ENCODE measurements at places on chromosomes 13 and 19.

DNA sequence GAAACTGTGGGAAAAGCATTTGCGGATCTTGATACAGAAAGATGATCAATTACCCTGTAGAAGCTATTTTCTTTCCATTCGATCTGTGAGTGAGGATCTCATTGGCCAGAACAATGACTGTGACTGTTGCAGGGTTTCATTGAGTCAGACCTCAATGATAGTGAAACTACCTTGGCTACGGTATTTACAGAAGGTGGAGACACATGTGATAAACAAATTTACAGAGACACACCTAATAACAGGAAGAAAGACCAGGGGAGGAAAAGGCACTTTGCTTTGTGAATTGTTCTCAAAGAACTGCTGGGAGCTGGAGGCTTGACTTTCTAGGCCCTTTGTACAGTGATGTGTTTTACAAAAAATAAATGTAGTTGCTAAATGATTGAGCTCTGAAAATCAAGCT lies 19.9 kb upstream of the ARGLU1 start:
- no peak for DNase-seq

- DNase-seq, result peak; percentile 48
Observed at GRCh38 chr13:71218960-71219359, 648.0 kb downstream of the DACH1 start.

DNA sequence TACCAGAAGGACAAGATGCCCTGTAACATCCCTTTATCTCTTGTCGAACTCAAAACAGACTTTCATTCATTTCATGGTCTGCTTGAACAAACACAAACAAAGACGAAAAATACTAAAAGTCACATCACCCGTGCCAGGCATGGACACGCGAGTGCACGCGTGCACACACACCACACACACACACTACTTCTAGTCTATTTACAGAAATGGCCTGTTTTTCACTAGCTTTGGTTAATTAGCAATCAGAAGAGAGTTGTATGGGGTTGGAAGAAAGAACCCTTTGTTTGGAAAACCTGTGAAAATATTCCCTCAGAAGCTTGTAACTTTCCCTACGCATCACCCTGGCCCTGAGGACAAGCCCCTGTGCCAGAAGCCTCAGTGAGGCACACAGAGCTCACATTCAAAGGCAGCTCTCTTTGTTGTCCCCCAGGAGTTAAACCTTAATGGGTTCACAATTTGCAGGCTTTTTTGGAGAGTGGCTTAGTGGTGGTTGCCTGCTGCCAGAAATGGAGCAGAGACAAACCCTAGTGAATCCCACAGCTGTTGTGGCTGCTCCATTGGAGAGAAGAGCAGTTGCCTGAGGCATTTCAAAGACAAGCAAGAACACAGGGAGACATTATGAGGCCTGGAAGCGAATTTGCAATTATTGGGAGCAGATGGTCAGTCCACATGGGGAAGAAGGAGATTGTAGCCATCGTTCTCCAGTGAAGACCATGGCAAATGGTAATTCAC lies 55.9 kb downstream of the STARD13 start:
- no peak for DNase-seq

- no peak for DNase-seq
Observed at GRCh38 chr19:43957891-43958290, 6.9 kb downstream of the ZNF221 start.

- DNase-seq, result peak; percentile 81
Observed at GRCh38 chr13:99307648-99308339, 595 bp upstream of the GPR183 start.

GRCh38 chr19:50909240-50910070 lies 1.7 kb downstream of the KLK4 start:
- DNase-seq, result peak; percentile 97

DNA sequence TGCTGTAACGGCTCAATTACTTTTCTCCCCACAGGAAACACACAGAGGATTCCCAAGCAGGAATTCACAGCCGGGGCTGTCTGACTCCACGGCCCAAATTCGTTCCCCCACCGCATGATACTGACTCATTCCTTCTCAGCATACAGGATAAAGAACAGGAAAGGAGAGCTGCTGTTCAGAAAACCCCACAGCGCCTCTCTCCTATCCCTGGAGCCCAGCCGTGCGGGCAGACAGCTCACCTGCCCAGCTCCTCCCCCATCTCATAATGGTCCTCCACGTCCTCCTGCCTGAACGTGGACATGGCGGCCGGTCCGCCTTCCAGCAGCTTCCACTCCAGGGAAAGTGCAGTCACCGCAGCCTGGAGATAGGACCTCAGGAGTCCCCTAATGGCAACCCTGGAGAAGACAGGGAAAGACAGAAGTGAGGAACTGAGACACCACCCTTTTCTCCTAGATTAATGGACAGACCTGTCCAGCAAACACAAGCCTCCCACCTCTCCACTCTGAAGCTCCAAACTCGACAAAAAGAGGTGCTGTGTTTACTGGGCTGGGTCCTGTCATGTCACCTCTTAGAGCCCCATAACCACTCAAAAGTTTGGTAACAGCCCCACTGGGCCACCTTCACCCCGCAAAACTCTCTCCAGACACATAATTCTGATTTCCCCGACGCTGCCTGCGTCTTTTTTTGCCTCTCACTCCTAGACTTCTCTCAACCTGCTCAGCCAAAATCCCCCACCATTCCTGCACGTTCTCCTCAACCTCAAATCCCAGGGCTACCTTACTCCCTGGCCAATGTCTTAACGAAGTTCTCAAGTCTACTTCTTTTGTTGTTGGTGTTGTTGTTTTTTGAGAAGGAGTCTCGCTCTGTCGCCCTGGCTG lies 1.2 kb downstream of the DAPK3 start:
- peak; percentile 89 for DNase-seq

GRCh38 chr19:3441089-3441985 lies 39.0 kb downstream of the SMIM24 start:
- peak; percentile 73 for DNase-seq

- DNase-seq, result peak; percentile 21
Observed at GRCh38 chr19:13989487-13989886, 16.6 kb downstream of the RFX1 start.

DNA sequence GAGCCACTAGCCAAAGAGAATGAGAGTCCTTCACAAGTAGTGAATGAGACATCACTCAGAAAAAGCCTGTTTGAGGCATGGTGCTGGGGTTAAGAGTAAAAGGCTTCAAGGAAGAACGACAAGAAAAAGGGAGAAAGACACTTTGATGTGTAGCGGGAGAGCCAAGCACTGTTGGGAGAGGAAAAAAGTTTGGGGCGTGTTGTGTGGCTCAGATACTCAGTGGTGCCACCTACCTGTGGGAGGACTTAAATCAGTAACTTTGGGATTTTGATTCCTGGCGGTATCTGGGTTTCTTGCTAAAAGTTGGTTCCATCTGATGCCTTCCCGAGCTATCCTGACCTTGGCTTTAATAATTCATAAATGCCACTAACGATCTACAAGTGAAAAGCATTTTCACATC lies 12.3 kb downstream of the ELSPBP1 start:
- DNase-seq, result peak; percentile 50

DNA sequence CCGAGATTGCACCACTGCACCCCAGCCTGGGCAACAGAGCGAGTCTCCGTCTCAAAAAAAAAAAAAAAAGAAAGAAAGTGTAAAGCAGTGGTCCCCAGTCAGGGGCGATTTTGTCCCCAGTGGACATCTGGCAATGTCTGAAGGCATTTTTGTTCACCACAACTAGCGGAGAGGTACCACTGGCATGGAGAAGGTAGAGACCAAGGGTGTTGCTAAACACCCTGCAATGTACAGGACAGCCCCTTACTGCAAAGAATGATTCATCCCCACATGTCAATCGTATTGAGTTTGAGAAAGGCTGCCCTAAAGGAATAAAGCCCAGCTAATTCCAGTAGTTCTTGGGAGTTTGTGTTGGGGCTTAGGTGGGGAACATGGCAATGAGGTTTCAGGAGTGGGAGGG lies 38.7 kb downstream of the CYP4F2 start:
- no peak for DNase-seq

DNA sequence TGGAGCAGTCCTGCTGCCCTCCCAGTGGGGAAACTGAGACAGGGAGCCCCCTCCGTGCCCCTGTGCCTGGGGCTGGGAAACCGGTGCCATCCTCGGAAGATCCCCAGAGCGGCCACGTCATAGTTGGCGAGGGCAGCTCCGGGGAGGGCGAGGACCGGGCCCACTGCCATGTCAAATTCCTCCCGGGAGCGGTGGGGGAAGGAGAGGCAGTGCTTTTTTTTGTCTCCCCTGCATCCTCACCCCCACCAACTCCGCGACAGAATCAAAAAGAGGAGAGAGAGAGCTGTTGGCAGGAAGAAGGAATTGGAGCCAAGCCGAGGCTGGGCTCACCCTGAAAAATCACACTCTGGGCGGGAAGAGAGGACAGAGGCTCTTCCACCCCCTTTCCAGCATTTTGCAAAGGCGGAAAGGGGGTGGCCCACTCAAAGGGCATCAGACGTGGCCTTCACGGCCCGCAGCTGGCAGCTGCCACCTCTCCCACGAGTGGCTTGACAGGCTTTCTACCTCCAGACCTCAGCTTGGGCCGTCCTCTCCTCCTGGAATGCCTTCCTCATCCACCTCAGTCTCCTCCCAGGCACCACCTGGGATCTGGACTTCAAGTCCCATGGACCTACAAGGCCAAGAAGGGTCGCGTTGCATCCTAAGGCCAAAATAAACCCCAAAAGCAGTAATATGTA lies 19.6 kb upstream of the NFIC start:
- no peak for DNase-seq

DNA sequence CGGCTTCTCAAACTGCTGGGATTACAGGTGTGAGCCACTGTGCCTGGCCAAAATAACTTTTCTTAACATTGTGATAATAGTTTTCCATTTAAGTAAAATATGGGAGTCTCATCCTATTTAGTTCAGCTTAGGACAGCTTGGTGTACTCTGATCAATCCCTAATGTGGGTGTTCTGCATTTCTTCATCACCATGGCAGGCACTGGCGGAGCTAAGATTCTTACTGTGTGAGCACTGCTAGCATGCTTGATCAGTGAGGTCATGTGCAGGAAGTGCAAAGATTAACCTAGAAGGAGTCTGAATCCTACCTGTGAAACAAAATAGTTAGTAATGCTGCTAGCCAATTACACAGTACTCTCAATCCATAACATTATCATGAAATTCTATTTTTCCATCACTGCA lies 1684.2 kb upstream of the SLC10A2 start:
- peak; percentile 81 for DNase-seq

GRCh38 chr19:5690955-5691821 lies 1.1 kb downstream of the RPL36 start:
- DNase-seq, result no peak

DNA sequence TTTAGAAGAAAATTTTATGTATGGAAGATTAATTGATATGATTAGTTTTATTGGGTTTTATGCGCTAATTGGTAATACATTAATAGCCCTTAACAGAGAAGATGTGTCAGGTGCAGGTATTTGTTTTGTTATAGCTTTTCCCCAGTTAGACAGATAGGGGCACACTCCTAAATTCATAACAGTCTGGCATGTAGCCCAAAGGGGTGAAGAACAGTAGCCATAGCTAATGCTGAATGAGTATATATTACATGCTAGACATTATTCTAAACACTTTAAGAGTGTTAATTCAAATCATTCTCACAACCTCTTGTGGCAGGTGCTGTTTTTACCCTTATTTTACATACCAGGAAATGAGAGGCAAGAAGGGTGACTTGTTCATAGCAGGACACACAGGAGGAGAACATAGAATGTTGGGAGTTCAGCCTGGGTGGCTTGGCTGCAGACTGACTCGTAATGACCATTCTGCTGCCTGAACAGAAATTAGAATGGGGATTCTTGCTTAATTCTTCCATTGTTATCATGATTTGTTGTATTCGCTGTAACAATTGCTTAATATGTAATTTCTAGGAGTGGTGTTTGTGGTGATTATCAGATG lies 20.1 kb downstream of the PCCA start:
- DNase-seq, result no peak

DNA sequence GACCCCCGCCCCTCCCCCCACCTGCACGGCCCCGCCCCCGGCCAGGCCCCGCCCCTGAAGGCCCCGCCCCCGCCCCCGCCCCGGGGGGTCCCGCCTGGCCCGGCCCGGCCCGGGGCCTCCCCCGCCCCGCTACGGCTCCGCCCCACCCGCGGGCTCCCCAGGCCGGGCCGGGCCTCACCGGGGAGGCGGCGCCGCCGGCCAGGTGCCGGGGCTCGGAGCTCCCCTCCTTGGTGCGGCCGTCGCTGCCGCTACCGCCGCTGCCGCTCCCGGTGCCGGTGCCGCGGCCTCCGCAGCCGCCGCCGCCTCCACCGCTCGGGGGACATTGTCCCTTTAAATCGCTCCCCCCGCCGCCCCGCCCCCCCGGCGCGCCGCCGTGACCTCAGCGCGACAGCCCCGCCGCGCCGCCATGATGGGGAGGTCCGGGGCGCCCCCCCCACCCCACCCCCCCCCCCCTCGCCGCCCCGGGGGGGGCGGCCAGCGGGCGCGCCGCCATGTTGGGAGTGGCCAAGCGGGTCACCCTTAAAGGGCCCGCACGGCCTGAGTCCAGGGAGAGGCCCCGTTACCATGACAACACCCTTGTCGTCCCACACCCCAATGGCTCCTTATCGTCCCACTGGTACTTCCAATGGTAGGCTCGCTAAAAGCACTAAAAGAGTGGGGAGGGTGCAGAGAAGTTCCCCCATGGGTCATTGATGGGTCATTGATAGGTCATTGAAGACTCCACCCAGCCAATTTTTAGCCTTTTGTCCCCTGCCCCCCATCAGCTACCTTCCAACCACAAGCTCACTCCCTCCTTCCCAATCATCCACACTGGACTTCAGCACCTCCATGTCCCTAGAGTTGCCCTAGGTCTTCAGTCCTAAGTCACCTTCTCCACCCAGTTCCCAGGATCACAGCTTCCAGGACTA lies at the start of gene WIZ:
WIZ (minus strand) TSS at position 337 of the 908 bp plus-strand sequence. CDS start 1,649 bp downstream, outside the sequence.
- peak; percentile 73 for DNase-seq

DNA sequence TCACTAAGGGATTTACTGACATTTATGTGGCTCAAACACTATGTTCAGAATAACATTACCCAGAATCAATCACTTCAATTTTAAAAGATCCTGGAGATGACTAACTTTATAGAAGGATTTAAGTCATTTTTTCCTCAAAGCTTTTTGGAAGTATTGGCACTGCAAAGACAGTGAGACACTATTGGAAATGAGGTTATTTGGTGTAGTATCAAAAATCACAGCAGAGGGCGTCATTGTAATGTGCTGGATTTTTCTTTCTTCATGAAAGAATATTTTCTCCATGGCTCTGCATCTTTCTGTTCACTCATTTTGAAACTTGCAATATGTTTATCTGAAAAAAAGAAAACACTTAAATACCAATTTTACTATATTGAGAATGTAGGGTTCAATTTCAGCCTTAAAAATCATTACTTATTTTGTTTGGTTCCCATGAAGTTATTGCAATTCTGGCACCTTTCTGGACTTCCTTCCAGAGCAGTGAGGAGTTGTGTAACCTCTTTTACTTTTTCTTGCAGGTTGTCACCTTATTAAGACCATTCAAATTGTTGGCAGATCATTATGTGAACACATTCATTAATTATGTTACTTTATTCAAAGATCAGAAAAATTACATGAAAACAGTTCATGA lies 3.7 kb upstream of the CSNK1A1L start:
- peak; percentile 38 for DNase-seq

GRCh38 chr13:113138792-113139551 lies 16.4 kb downstream of the F10 start:
- DNase-seq, result no peak

All from mesendoderm (in vitro differentiated cells).